ENCODE measurements at places on chromosomes 1 and 21.

DNA sequence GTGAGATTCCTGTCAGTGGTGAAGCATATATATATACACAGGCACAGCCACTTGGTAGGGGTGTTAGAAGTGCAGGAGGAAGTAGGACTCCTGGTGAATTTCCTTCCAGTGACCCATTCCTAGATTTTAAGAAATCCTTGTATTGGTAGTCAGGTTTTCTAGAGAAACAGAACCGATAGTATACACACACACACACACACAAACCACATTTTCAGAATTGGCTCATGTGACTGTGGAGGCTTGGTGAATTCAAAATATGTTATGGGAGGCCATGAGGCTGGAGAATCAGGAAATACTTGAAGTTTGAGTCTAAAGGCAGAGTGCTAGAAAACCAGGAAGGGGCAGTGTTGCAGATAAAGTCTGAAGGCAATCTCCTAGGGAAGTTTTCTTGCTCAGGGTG, 114.2 kb downstream of the FCRL5 start:
- DNase-seq = no peak

DNA sequence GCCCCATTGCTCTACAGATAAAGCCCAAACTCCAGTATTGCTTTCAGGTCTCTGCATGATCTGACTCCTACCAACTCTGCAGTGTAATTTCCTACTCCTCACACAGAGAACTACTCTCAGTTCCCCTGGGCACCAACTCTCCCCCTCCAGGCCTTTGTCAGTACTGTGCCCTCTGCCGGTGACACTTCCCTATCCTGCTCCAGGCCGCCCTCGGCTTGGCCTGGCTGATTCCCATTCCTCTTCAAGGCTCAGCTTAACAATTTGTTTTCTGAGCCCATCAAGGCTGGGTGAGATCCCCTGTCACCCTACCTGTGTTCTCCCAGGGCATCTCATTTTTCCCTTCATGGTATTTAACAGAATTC, 2.6 kb downstream of the SLAMF8 start:
- no peak for DNase-seq

GRCh38 chr1:8342325-8342724, 24.4 kb downstream of the SLC45A1 start:
- no peak for DNase-seq

DNA sequence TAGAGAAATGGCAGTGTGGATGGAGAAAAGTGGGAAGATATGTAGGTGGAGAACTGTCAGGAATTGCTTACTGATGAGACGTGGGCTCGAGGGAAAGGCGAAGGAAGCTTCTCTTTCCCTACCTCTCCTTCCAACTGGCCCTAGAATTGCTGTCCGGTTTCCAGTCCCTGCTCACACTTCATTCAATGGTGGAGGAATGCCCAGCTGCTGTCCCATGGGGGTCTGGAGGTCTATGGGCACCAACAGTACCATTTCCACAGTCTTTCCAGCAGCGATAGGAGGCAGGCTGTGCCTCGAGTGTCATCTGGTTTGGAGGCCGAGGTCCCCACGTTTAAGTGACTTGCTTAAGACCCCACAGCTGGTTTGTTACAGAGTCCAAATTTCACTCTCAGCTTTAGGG, 31.5 kb upstream of the CD1D start:
- no peak for DNase-seq

DNA sequence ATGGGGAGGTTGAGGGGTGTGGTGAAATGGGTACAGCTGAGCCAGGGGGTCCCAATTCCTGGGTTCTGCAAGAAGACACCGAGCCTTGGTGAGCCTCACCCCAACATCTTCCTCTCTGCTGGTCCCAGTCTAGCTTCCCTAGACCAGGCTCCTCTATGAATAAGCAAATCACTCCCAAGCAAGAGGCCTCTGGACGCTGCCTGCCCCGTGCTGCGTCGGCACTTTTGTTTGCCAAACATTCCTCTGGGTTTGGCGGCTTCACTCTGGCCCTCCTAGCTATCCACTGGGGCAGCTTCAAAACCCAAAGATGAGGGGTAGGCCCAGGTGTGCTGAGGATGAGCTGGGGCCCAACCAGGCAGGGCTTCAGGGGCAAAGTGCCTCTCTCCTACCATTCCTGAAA, 137.1 kb upstream of the CD34 start:
- DNase-seq = no peak

GRCh38 chr1:226360106-226360746, 47.7 kb downstream of the PARP1 start:
- no peak for DNase-seq

DNA sequence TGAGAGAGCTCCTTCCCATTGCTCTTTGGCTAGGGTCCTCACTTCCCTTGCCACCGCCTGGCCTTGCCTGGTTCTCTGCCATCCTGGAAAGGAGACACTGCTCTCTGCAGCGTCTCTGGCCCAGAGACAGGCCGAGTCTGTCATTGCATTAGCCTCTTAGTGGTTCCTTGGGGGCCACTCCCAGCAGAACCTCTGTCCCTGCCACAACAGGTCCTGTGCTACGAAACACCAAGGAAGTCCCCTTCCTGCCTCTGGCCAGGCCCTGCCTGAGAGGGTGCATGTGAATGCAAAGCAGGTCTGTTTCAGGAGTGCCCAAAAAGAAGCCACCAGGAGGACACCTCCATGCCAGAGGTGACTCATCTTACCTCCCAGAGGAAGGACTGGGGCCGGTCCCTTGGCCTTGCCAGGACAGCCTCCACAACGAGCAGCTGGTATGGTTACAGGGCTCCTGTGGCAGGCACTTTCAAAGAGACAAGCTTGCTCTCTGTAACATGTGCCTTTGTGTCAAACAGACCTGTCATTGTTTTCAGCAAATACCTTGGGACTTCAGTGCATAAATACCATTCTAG, 59.6 kb downstream of the VPS26C start:
- no peak for DNase-seq

DNA sequence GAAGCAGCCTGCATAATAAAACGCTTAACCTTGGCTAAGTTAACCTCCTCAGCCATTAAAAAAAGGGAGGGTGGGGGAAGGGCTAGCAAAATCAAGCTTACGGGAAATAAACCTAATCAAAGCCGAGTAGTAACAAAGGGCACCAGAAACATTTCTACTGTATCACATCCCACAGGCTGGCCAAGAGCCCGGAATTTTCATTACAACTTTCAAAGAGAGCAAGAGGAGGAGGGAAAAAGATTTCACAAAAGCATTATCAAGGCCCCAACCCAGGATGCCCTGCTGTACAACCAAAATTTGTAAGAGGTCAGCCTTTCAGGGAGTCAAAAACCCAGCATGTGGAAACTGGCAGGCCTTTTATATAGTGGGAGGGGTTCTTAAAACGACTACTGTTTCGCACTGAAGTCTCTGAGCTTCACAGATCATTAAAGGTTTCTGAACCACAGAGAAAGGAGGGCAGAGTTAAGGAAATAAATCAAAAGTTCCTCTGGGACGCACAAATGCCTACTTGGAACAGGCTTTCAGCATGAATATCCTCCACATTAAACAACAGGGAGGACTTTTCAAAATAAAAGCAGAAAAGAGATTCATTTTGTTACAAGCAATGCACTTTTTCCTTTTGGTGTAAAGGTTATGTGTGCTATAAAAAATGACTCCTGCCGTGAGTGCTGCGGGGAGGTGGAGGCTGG, 90.4 kb downstream of the SLC45A1 start:
- DNase-seq = no peak

DNA sequence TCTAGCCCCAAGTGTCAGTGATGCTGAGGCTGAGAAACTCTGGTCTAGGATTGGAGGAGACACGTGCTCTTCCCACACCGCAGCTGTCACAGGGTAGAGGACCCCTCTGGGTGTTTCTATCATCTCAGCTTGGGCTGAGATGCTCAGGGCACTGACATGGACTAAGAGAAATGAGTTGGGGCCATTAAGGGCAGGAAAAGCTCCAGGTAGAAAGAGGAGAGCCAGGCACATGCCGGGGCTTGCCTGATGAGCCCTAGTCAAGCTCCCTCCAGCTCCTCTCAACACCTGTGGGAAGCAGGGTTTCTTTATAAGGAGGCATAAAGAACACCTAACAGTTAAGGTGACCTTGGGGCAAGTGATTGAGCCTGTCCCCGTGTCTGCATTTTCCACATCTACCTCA, 17.3 kb downstream of the ABCA4 start:
- DNase-seq = no peak

DNA sequence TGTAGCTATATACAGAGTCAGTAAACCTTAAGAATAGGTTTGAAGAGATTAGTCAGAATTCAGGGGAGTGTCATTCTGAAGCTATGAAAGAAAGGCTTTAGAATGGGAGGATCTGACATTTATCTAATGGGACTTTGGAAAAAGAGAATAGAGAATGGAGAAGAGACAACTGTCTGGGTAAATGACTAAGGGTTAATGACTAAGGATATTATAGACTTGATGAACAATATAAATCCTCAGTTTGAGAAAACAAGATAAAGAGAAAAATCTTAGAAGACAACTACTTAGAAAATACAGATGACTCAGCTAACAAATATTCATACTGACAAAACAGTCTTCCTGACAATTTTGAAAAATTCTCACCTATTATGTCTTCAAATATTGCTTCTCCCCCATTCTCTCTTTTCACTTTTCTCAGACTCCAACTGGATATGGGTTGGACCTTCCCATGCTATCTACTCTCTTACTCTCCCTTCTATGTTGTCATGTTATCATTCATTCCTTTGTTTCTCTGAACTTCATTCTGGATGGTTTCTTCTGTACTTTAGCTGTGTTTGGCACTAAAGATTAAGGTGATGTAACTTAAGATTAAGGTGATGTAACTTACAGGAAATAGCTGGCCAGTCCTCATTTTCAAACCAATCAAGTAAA, 20.4 kb downstream of the SLC16A1 start:
- DNase-seq = no peak

DNA sequence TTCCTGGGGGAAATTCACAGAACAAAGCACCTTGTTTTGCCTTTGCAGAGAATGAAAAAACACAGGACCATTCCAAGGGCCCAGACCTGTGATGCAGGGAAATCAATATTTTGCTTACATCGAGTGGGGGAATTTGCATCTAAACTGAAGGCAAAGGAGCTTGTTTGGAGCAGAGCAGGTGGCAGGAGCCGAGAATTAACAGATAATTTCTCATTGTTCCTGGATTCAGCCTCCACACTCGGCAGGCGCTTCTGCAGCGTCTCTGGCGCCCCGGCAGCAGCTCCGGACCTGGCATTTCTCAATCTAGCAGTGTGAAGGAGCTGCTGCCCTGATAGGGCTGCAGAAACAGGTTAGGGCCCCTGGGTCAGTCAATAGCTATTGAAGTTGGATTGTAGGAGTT, 2.0 kb upstream of the SYT6 start:
- no peak for DNase-seq

Measured in stimulated activated CD8-positive, alpha-beta memory T cell treated with anti-CD3 and anti-CD28 coated beads, Interleukin-12 subunit alpha, Interleukin-12 subunit beta, amount 100 ng/mL, for 4 hours (primary cell).